Endodermal cell (in vitro differentiated cells): ENCODE measurements at places on chromosomes 1 and 21. TPM values are rescaled to one million over a fixed set of nuclear protein-coding genes. Genes with fewer than 3 reads are reported as not detected.
A peak's percentile ranks its signal among the peaks of the same experiment; 100 is the strongest.

The TRPM2 gene
- total RNA-seq = 1.6 and 2.1 TPM in 2 replicates

GRCh38 chr1:201542309-201543035 lies 3.5 kb downstream of the NAV1 start:
- no peak for DNase-seq

The PADI2 gene
- total RNA-seq = 2.0 TPM in 2 replicates

DNA sequence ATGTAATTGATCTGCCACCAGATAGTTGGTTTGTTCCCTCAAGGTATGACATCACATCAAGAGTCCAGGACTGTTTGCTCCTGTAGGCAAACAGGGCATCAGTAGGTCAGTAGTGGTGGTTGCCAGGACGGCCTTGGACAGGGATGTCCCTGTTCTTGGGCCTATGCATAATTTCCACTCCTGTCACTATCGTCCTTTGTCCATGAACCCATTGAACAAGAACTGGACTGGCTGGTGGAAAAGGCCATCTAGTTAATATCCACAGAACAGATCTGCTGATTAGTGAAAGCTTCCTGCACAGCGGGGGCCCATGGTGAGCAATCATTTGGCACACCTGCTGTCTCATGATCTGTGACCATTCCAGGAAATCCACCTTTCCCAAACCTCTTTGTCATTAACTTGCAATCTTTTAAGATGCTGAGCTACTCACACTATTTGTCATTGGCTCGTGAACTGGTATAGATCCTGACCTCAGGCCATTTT lies 12.4 kb upstream of the BSDC1 start:
- no peak for DNase-seq

- peak; percentile 93 for DNase-seq
Measured at GRCh38 chr1:16012590-16013219, 5.1 kb downstream of the HSPB7 start.

GRCh38 chr21:37367703-37368540 lies 1.3 kb downstream of the DYRK1A start:
- peak; percentile 62 for DNase-seq

DNA sequence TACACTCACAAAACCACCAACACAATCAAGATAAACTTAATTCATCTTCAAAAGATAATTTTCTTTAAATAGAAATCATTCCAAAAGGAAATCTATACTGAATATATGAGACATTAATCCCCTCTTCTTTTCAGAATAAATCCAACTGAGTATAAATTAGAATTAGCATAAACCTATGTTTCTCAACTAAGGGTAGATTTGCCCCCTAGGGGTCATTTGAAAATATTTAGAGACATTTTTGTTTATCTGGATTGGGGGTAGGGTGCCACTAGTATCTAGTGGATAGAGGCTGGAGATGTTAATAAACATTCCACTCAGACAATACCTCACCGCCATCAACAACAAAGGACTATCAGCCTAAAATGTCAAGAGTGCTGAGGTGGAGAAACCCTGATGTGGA lies 6.5 kb upstream of the TNFSF4 start:
- DNase-seq = no peak
